ENCODE measurements at places on chromosomes 1 and 21. TPM values are rescaled to one million over a fixed set of nuclear protein-coding genes. Genes with fewer than 3 reads are reported as not detected.

- DNase-seq: no peak
- H3K27me3 ChIP-seq: no peaks in the 10 kb centered on the region
- H3K27ac ChIP-seq: no peak overlapping the region
- H3K4me1 ChIP-seq: no peaks in the 10 kb centered on the region
- H3K4me3 ChIP-seq: no peak overlapping the region
Measured at GRCh38 chr1:229209386-229209785, 61.5 kb upstream of the RAB4A start.

GRCh38 chr1:160623227-160623633, 23.6 kb downstream of the SLAMF1 start:
- no peaks in the 10 kb centered on the region for H3K27me3 ChIP-seq
- peaks cover 44% of the 10 kb centered on the region for H3K36me3 ChIP-seq
- peaks cover 80% of the 10 kb centered on the region for H3K4me1 ChIP-seq
- no peak overlapping the region for H3K27ac ChIP-seq
- DNase-seq: peak; percentile 55
- H3K4me3 ChIP-seq: no peak overlapping the region

DNA sequence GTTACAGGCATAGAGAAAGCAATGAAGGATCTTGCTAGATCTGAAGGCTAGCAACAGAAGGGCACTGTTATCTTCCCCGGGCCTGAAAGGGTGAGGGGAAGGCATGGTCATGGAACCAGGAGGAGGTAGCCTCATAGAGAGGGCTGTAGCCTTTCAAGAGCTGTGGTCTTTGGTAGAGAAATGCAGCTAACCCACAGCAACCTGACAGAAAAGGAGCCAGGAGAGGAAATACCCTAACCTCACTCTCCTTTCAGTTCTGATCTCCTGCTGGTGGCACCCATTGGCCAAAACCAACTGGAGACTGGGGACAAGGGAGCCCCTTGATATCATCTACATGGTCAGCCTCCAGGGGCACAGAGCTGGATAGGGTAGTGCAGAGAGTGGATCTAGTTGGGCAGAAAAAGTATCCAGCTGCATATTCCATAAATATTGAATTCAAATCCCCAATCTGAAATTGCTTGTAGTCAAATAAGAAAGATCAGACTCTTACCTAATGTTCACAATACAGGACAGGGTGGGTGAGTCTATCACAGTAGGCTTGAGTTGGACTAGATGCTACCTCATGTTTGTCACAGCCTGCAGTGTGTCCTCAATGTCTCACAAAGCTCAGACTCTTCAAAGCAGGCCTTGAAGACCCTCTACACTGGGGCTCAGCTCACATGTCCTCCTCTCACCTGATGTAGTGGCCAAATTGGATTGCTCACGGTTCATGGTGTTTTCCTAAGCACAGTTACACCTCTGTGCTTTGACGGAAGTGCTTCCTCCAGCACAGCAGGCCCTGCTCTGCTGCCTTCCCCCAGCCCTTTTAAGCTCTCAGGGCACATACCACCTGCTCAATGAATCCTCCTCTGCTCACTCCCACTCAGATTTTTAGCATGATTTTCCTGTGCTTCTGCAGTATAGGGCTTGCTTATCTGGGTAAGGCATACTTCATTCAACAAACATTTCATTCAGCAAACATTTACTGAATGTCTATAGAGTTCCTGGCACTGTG, 74.1 kb upstream of the JUN start:
- peak; percentile 9 for DNase-seq
- H3K4me3 ChIP-seq: no peak overlapping the region
- peaks cover 43% of the 10 kb centered on the region for H3K4me1 ChIP-seq
- H3K36me3 ChIP-seq: no peaks in the 10 kb centered on the region
- H3K27ac ChIP-seq: no peak overlapping the region

DNA sequence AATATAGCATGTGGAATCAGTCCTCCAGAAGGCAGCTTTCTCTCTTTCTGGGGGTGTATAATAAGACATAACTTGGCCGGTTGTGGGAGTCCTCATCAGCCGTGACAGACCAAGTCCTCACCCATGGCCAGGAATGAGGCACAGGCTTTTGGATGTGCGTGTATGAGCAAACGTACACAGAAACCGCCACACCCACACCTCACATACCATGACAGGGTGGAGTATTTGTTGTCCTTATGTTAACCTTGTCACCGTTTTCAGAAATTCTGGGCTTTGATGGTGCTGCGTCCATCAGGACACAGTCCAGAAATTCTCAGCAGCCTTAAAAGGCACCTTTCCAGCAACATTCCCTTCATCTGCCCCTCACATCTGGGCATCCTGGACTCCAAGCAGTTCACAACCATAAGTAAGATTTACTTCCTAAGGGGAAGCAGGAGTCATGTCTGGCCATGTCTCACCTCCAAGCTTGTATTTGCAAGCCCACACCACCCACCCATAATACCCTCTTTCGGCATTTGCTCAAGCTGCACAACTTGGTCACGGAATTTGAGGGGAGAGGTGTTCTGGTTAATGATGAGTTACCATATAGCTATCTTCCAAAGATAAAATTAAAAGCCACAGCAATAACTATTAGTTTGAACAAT, 12.4 kb downstream of the C1orf116 start:
- no peaks in the 10 kb centered on the region for H3K4me1 ChIP-seq
- no peak for DNase-seq
- H3K27ac ChIP-seq: no peak overlapping the region

DNA sequence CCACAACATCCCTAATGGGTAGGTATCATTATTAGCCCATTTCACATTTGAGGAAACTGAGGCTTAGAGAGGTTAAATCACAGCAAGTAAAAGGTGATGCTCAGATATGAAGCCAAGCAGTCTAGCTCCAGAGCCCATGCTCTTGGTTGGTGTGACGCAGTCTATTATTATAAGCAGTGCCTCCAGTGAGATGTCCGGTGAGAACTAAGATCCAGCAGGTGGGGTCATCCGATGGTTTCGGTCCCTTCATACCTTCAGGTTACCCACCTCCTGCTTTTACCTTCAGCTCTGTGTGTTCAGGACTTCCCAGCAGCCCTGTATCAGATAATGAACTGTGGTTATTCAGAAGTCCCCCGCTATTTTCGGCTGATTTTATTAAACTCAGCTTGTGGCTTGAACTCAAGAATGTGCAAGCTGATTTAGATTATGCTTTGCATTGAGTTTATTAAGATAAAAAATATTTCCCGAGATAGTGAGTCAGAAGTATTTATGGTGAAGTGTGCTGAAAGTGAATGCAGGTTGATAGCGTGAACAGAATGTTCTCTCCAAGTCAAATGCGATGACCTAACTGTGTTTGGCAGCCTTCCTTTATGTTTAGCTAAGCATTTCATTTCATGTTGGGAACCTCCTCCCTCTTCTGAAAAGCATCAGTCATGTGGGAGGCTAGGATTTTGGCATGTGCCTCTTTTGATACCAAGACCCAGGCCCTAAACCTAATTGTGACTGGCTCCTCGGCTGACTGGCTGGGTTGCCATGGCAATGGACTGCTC, 160.9 kb upstream of the UBE2U start:
- H3K4me1 ChIP-seq: no peaks in the 10 kb centered on the region
- H3K36me3 ChIP-seq: no peaks in the 10 kb centered on the region
- no peak overlapping the region for H3K4me3 ChIP-seq
- H3K27ac ChIP-seq: no peak overlapping the region
- H3K27me3 ChIP-seq: no peaks in the 10 kb centered on the region

GRCh38 chr21:39094087-39094780, 89.0 kb downstream of the PSMG1 start:
- peaks cover 5% of the 10 kb centered on the region for H3K4me1 ChIP-seq
- H3K4me3 ChIP-seq: no peak overlapping the region
- H3K27me3 ChIP-seq: no peaks in the 10 kb centered on the region
- no peak for DNase-seq
- H3K27ac ChIP-seq: no peak overlapping the region

DNA sequence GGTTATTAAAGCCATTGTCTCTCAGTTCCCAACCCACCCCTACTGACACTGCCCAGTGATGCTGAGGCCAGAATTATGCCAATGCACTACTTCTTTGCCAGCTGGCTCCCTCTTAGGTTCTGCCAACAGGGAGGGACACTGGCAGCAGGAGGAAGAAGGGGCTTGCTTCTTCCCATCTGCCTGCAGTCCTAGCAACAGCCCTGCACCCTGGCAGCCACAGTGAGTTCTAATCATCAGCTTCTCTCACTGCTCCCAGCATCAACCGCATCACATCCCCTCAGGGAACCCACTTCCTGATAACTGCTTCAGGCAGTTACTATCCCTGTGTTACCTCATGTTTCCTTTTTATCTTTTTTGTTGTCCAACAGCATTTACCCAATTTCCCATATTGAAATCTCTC, 86.2 kb downstream of the UBR4 start:
- no peak for DNase-seq
- no peaks in the 10 kb centered on the region for H3K27me3 ChIP-seq
- H3K27ac ChIP-seq: no peak overlapping the region
- peaks cover 99% of the 10 kb centered on the region for H3K36me3 ChIP-seq
- H3K4me3 ChIP-seq: no peak overlapping the region

GRCh38 chr1:195754874-195755273, 853.4 kb downstream of the KCNT2 start:
- H3K4me1 ChIP-seq: no peaks in the 10 kb centered on the region
- H3K4me3 ChIP-seq: no peak overlapping the region
- DNase-seq: no peak
- H3K27me3 ChIP-seq: no peaks in the 10 kb centered on the region
- no peak overlapping the region for H3K27ac ChIP-seq
- no peaks in the 10 kb centered on the region for H3K36me3 ChIP-seq

GRCh38 chr1:70134148-70134547, 71.2 kb downstream of the LRRC40 start:
- H3K36me3 ChIP-seq: no peaks in the 10 kb centered on the region
- no peak overlapping the region for H3K27ac ChIP-seq
- H3K4me1 ChIP-seq: no peaks in the 10 kb centered on the region
- no peak for DNase-seq

GRCh38 chr1:156430866-156431265, 61.9 kb downstream of the RHBG start:
- peaks cover 6% of the 10 kb centered on the region for H3K4me1 ChIP-seq
- no peak overlapping the region for H3K27ac ChIP-seq
- no peak overlapping the region for H3K4me3 ChIP-seq
- no peaks in the 10 kb centered on the region for H3K36me3 ChIP-seq
- H3K27me3 ChIP-seq: peaks cover 66% of the 10 kb centered on the region
- DNase-seq: no peak

DNA sequence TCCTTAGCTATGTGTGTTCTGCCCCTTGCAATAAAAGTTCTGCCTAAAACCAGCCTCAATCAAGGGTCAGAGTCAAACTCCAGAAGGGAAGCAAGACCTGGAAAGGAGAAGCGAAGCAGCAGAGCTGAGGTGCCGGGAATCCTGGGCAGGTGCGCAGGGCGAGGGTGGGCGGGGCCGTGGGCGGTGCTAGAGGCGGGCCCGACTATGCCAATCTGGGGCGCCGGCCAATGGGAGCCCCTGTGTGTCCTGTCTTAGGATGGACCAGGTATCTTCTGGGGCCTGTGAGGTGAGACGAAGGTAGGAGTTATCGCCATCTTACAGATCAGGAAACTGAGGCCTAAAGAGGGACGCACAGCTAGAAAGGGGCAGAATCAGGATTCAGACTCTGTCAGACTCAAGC, 120.3 kb downstream of the PTPRU start:
- DNase-seq: no peak
- H3K27me3 ChIP-seq: no peaks in the 10 kb centered on the region
- no peak overlapping the region for H3K27ac ChIP-seq
- H3K4me1 ChIP-seq: no peaks in the 10 kb centered on the region

GRCh38 chr1:78045926-78046778, at the start of gene GIPC2:
Gene GIPC2, plus strand, starts transcription at chr1:78045966. Its CDS starts 129 bp downstream, at chr1:78046095.
- H3K27ac ChIP-seq: no peak within 1 kb of the TSS
- peaks cover 19% of the 10 kb centered on the region for H3K4me1 ChIP-seq
- peak; percentile 48 for DNase-seq
- H3K27me3 ChIP-seq: peaks cover 38% of the 10 kb centered on the region
- H3K36me3 ChIP-seq: no peaks in the 10 kb centered on the region

GRCh38 chr1:20893931-20894330, 106.8 kb upstream of the HP1BP3 start:
- no peak overlapping the region for H3K27ac ChIP-seq
- H3K4me1 ChIP-seq: no peaks in the 10 kb centered on the region
- no peak for DNase-seq
- peaks cover 43% of the 10 kb centered on the region for H3K36me3 ChIP-seq
- no peaks in the 10 kb centered on the region for H3K27me3 ChIP-seq

GRCh38 chr1:218078916-218079315, 206.2 kb upstream of the RRP15 start:
- no peaks in the 10 kb centered on the region for H3K27me3 ChIP-seq
- H3K36me3 ChIP-seq: no peaks in the 10 kb centered on the region
- no peaks in the 10 kb centered on the region for H3K4me1 ChIP-seq
- DNase-seq: no peak
- no peak overlapping the region for H3K4me3 ChIP-seq
- no peak overlapping the region for H3K27ac ChIP-seq

DNA sequence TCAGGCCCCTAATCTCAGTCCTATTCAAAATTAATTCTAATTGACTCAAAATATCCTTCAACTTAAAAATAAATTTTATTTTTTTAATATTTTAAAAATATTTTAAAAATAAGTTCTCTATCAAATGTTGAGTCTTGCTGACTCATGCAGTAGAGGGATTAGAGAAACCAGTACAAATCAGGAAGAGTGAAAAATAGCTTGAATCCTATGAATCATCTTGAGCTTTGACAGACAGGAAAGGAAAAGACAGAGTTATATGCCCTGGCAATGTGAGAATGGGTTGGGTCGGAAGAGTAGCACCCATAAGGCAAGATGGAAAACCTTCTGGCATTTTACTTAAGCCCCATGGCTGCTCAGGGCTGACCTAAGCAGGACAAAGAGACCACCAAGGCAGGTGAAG, 346.6 kb upstream of the RUNX1 start:
- no peak overlapping the region for H3K27ac ChIP-seq
- no peak for DNase-seq

DNA sequence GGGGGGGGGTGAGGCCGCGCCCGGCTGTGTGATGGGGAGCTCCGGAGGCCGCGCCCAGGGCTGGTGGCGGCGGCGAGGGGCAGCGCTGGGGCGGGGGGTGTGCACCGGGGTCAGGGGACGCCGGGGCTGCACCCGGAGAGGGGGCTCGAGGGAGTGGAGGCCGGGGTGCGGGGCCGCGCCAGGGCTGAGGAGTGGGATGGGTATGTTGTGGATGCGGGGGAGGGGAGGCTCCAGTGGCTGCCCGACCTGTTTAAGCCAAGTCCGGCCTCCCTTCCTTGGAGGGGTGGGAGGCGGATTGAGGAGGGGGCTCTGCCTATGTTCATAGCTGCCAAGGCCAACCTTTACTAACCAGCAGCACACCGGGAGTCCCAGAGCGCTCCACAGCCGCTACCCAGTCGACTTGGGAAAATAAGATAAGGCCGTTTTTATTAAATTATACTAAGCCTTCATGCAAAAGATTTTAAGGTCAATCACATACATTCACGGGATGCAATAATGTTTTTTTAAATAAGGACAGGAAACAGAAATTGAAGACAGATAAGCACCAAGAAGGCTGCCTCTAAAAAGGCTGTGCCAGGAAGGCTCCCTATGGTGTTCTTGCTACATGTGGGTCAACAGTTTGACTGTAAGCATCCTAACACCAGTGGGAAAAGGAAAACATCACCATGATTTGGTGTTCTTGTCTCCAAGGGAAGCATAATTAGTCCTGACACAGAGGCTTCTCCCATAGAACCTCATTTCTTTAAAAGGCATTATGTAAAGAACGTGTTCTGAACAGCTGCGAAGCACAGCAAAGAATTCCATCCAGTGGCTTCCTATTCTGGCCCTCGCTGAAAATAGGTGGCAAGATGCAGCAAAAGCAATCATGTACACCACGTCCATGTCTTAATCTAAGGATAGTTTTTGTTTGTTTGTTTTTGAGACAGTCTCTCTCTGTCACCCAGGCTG, 626 bp upstream of the HLCS start:
- peak; percentile 26 for DNase-seq
- peak overlapping the region; percentile 77 for H3K27ac ChIP-seq
- peak overlapping the region; percentile 46 for H3K4me3 ChIP-seq
- H3K36me3 ChIP-seq: no peaks in the 10 kb centered on the region

CCDC30 gene
- total RNA-seq: 7.4 TPM

LCE2B gene
- not detected for total RNA-seq

MAB21L3 gene
- total RNA-seq: not detected

Data from B cell (primary cell).